ENCODE measurements at places on chromosomes 1 and 21.

GRCh38 chr1:186983327-186983726 is 154.6 kb downstream of the PLA2G4A start:
- no peak for DNase-seq

- no peak for DNase-seq
Measured at GRCh38 chr1:5667513-5668325, 324.5 kb downstream of the NPHP4 start.

DNA sequence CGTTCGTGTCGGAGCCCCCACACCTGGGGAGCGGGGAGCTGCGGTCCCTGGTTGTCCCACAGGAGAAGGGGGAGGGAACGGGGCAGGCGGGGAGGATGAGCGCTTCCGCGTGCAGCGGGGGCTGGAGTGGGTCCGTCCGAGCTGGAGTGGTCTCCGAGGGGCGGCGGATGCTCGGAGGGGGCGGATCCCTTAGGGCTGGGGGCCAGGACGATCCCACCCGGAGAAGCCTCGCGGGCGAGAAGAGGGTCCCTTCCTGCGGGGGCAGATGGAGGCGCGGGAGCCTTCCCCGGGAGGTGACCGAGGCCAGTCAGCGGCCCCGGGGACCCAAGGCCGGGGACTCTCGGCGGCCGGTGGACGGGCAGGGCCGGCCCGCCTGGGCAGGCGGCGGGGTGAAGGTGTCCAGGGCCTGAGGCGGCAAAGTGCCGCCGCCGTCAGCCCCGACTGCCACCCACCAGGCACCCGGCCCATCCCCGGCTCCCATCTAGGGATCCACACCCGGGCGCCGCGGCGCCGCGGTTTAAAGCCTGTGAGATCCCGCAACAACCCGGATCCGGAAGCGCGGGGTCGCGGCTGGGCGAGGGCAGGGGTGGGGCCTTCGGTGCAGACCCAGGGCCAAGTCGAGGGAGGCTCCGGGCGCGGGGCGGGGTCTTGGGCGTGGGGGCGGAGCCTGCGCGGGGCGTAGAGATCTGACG is 5.3 kb upstream of the CCDC27 start:
- peak; percentile 5 for DNase-seq

DNA sequence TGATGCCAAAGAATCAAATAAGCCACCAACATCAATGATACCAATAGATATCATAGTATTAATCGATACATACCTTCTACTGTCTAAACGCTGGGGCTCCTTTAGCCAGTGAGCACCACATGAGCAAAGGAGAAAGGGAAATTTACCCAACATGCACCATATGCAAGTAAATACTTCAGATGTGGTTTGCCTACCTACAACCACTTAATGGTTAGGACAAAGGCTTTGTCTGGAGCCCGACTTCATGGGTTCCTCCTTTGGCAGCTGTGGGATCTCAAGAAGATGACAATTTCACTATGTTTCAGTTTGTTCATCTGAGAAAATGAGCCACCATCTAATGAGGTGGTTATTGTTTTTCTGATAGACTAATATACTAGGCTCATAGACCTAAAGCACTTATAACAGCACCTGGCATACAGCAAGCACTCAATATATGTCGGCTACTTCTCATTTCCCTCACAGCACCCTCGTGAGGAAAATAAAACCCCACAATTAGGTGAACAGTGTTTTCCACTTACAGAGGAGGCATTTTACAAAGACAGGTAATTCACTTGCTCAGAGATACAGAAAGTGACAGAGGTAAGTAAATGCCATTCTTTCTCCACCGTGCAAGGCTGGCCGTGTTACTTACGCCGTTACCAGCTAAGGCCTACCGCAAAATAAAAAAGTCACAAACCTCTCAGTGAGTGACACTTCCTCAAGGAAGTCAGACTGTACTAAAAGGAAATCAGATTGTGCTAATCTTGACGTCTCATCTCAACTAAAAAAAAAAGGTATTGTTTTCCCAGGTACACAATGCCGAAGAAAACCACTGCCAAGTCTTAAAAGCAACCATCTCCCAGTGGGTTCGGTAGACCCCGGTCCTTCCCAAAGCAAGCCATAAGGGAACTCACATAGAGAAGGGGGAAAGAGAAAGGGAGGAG is 1.6 kb downstream of the TTC13 start:
- no peak for DNase-seq

DNA sequence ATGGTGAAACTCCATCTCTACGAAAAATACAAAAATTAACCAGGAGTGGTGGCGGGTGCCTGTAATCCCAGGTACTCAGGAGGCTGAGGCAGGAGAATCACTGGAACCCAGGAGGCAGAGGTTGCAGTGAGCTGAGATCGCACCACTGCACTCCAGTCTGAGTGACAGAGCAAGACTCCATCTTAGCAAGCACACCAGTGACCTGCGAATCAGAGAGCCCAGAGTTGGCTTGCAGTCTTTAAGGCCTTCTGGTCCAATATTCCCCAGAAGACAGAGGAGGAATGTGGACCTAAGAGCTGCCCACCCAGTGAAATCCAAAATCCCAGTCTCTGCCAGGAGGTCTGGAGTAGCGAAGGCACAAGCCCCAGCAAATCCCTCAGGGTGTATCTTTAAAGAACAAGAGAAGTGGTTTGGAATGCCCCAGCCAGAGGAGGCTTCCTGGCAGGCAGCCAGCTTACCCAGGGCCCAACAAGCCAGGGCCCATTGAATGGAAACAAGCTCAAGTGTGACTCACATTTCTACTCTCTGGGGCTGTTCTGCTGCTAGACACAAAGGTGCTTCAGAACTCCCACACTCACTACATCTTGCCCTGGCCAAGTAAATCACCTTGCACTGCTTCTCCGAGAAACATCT is 23.9 kb downstream of the GPR161 start:
- DNase-seq = peak; percentile 84

DNA sequence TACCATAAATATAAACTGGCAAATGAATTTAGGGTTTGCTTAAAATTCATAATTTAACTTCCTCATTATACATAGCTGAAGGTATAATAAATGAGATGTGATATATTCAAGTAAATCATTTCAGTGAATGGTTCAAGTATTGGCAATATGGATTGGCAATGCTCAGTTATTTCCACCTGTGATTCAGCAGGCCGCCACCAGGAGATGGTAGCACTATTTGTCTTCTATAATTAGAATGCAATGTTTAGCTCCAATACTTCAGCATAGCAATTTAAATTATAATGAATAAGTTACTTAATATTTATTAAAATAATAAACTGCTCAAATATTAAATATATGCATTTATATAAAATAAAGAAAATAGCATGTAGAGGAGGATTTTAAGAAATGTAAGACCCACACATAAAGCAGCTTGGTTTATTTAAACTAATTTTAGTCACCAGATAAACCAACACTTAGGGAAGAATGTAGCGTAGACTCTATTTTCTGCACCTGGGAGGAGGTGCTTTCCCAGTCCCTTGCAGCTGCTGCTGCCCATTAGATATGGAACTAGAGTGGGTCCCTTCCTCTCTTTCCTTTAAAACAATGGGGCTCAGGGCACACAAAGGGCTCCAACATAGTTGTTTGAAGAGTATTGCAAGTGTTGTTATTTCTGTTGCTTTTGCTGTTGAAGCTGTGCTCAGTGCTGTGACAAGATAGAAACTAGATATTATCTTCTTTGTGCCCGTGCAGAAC is 62.1 kb downstream of the PLPPR4 start:
- DNase-seq = no peak

- DNase-seq = no peak
Measured at GRCh38 chr1:112358798-112359408, 37.1 kb upstream of the CTTNBP2NL start.

All from epithelial cell of prostate (primary cell).